NCI-H345 (cell line): ENCODE measurements at places on chromosomes 11 and 22.

- DNase-seq: no peak
Observed at GRCh38 chr11:36019722-36020121, 75.9 kb downstream of the LDLRAD3 start.

DNA sequence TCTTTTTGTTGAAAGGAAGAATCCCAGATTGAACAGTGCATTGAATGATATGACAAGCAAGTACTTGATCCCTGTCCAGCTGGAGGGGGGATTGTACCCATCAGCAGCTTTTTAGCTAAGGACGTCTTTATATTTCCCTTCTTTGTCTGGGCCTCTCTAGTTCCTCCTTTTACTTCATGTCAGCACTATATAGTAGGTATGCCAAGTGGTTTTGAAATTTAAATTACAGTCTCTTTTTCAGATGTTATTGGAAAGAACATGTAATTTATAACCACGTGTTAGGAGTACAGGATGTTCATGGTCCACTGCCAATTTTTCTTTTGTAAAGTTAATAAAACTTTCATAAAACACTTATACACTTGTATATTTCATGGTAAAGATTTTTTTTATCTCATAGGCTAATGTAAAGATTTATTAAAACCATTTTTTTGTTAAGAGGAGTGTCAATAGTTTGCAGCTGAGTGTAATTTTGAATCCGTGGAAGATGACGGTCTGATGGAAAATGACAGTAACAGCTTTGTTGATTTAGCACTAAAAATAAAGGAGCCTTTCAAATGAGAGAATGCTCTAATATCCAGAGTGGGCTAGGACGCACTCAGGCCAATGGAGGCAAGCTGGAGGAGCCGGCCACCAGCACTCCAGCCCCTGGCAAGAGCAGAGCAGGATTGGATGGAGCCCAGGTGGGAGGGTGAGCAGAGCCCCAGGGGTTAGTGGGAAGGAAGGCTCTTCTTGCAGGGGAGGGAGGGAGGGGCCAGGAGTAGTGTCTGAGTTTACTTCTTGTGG lies 488.3 kb downstream of the INSC start:
- peak; percentile 13 for DNase-seq

- DNase-seq: no peak
Observed at GRCh38 chr22:32985899-32986765, 72.0 kb downstream of the SYN3 start.

DNA sequence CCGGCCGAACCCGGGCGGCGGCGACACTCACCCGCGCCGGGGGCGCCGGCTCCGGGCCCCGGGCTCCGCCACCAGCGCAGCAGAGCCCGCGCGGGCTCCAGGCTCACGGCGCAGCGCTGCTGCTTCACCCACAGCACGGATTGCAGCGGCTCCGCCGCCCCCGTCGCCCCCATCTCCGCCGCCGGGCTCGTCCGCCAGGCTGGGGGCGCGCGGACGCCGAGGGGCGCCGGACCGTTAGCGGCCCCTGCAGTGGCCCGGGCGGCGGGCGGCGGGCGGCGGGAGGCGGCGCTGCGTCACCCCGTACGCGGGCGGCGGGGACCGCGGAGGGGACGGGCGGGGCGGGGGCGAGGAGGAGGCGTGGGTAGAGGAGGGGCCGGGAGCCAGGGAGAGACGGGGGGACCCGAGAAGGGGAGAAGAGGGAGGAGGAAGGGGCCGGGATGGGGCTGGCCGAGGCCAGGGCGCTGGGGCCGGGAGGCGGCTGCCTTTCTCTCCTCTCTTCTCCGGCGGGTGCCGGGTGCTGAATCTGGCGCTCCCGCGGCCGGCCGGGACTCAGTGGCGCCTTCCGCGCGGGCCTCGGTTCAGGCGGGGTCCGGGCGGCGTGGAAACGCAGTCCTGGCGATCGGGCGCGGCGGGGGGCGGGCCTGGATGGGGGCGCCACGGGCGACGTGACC lies at the start of gene CERK:
CERK (minus strand) TSS at position 277 of the 671 bp plus-strand sequence; CDS start at position 173, 104 bp downstream.
- DNase-seq: peak; percentile 58

DNA sequence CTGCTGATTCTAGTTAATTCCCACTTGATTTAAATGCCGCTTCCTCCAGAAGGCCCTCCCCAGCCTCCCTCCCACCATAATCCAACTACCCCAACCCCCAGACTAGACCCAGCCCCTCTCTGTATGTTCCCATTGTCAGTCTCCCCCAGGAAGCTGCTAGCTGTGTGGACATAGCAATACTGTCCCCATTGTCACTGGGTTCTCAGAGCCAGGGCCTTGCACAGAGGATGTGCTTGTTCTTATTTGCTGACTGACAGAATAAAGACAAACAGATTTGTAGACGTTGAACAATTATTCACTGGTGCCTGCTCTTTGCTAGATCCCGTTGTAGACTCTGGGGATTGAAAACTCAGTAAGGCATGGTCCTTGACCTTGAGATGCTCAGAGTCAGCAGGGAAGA lies 45.7 kb upstream of the NAV2 start:
- peak; percentile 40 for DNase-seq

- no peak for DNase-seq
Observed at GRCh38 chr11:114000526-114000925, 25.6 kb downstream of the HTR3A start.

GRCh38 chr11:108909041-108909440 lies 244.2 kb downstream of the DDX10 start:
- DNase-seq: no peak

GRCh38 chr22:44430716-44431115 lies 67.3 kb downstream of the RTL6 start:
- no peak for DNase-seq
